ENCODE measurements at places on chromosomes 6 and 20. TPM values are rescaled to one million over a fixed set of nuclear protein-coding genes. Genes with fewer than 3 reads are reported as not detected.

- DNase-seq: no peak
Observed at GRCh38 chr6:161256407-161256806, 17.5 kb downstream of the AGPAT4 start.

GRCh38 chr6:137911675-137912191 lies 44.7 kb downstream of the TNFAIP3 start:
- DNase-seq: no peak

DNA sequence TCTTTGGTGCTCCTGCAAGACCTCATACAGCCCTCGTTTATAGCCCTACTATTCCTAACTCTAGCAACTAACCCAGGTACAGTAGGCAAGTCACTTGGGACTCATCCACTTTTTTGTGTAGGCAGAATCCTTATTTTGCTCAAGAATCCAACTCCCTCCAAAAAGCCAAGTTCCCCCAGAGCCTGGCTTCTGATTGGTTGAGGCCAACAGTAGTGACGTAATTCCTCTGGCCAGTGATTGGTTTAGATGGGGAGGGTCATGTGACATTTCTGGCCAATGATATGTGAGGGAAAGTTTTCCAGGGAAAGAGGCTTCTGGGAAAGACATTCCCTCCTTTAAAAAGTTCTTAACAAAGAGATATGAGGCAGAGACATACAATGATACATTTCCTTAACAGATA lies 32.1 kb downstream of the KIAA1755 start:
- no peak for DNase-seq

DNA sequence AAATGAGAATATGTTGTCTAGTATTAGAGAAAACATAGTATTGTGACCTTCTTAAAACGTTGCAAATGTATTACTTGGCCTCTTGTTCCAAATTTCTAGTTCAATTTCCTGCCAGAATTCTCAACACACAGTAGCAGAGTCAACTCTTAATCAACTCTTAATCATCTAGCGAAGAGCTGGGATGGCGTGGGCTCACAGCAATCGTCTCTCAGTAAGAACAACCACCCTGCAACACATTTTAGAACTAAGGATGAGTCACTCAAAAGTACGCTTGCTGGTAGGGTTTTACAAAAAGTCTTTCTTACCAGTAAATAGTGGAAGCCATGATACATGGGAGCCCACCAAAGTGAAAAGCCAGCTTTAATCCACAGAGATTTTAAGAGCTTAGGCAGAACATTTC lies 24.6 kb downstream of the GPR6 start:
- DNase-seq: no peak

The KHDC1L gene
- 0.40 TPM for polyA plus RNA-seq

The PRSS16 gene
- polyA plus RNA-seq: 3.8 TPM

The DSP gene
- 60.2 TPM for polyA plus RNA-seq

The MUC22 gene
- not detected for polyA plus RNA-seq
